ENCODE measurements at places on chromosomes 5 and 9.

GRCh38 chr5:65194871-65195270 is 286.8 kb downstream of the ADAMTS6 start:
- DNase-seq: no peak

- no peak for DNase-seq
Measured at GRCh38 chr9:69460012-69460411, 135.0 kb downstream of the ENTREP1 start.

DNA sequence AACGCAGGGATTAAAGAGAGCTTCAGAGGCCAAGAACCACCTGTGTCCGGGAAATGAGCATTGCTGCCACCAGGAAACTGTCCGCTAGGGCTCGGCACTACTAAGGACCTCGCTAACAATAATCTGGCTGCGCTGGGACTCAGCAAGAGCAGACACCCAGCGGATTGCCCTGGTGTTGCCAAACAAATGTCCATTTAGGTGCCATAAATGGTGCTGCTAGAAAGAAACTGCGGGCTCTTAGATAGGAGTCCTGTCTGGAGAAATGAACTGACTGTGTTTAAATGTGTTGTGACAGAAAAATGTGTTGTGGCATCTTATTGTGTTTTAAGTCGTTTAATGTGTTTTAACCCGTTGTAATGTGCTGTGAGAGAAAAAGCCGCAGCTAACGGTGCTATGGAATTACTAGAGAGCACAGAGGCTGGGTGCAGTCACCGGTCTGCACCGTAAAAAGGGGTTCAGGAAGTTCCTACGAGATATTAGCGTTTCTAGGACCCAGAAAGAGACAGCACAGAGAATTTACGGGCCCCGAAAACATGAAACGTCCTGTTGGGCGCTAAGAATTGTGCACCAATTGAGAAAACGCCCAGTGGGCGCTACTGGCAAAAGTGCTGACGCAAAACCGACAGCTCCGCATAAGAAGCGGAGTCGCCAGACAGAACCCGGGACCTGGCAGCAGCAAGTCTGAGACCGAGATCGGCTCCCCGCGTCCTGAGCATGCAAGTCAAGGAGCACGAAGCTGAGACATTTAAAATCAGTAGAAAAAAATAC is 90.6 kb downstream of the ANXA2R start:
- peak; percentile 13 for DNase-seq

GRCh38 chr5:142175461-142176142 is 67.0 kb downstream of the NDFIP1 start:
- no peak for DNase-seq

DNA sequence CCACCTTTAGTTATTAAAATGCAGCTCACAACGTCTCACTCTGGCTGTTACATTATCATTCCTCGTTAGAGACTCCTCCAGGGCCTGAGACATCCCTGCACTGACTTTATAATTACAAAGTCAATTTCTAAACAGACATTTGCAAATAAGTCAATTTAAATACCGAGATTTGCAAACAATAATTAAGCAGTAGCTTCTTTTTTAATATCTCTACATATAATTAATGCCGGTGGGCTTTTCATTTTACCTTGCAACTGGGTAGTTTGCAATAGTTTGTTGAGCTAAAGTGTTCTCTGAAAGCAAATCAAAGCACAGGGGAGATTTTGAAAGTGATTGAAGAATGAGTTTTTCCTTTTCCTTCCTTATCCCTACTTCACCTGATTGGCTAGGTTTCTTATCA is 154.4 kb downstream of the TLR4 start:
- DNase-seq: no peak

- no peak for DNase-seq
Measured at GRCh38 chr9:134187110-134187531, 22.8 kb upstream of the RNU6ATAC start.

DNA sequence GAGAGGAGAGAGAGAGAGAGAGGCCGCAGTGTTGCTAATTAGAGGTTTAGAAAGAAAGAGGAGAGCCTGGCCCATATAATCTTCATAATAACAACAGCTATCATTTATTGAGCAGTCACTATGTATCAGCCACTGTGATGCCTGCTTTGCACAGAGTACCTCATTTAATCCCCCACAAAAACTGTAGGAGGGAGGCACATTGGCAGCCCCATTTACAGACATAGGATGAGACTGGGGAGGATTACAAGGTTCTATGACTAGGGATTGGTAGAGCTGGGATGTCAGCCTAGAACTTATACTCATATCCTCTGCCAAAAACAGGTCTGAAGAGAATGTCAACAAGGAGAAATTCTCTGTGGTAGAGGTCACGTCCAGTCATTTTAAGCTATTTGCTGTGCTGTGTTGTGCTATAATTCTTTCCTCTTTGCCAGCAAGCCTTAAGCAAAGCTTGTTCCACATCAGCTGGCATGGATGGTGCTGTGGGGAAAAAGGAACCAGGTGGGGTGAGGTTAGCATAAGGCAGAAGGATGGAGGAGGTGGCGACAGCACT is 6.7 kb upstream of the GCNT4 start:
- no peak for DNase-seq

- DNase-seq: no peak
Measured at GRCh38 chr5:94461131-94461530, 157.3 kb downstream of the KIAA0825 start.

GRCh38 chr9:74681906-74682305 is 184.8 kb downstream of the RORB start:
- DNase-seq: no peak

- DNase-seq: no peak
Measured at GRCh38 chr9:36865731-36866635, 168.1 kb downstream of the PAX5 start.

GRCh38 chr9:86741311-86742208 is 205.7 kb downstream of the GAS1 start:
- DNase-seq: no peak

- no peak for DNase-seq
Measured at GRCh38 chr9:68574150-68574549, 33.5 kb upstream of the TMEM252 start.

GRCh38 chr5:97425511-97425910 is 242.5 kb upstream of the RIOK2 start:
- DNase-seq: no peak

DNA sequence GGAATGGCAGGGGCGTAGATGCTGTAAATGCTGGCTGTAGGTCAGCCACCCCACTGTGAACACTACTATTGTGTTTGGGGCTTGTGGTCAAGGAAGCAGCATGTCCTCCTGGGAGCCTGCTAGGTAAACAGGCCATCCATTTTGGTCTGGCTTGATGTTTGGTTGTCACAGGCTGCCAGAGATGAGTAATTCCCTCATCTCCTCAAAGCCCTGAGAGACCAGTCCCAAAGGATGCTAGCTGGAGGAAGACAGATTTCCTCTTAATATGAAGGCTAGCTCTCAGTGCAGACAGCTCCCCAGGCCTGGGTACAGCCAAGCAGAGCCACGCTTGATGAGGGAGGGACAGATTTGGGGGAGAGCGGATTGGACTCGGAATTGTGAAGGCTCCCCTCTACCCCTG is 72.5 kb upstream of the MAP1B start:
- DNase-seq: no peak

GRCh38 chr9:126523611-126524111 is 90.1 kb upstream of the LMX1B start:
- no peak for DNase-seq

DNA sequence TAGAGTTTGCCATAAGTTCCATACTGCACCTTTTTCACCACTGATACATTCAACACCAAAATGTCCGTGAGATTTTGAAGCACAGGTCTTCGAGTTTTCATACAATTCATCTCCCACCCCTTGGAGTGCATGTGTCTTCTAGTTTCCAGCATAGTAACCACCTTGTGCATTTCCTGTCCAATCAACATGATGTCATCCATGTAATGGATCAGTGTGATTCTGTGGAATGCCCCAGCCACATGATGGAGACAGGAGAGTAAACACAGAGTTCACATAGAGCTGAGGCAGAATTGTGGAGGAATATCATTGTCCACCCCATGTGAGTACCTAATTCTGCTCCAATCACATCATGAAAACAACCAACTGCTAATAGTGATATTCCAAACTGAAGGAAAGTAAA is 441.5 kb upstream of the CDH6 start:
- no peak for DNase-seq

DNA sequence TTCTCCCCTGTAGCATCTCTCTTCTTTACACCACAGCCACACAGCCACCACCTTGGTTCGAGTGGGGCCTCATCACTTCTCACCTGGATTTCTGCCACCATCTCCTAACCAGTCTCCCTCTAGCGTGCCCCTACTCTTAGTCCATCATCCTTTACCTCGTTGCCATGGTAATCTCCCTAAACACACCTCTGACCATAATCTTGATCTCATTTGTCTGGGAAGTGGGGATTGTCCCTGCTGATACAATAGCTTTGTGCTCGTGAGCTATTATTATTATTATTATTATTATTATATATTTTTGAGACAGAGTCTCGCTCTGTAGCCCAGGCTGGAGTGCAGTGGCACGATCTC is 76.5 kb upstream of the HSPA9 start:
- DNase-seq: no peak

- peak; percentile 28 for DNase-seq
Measured at GRCh38 chr5:150789943-150790611, 11.5 kb downstream of the SMIM3 start.

DNA sequence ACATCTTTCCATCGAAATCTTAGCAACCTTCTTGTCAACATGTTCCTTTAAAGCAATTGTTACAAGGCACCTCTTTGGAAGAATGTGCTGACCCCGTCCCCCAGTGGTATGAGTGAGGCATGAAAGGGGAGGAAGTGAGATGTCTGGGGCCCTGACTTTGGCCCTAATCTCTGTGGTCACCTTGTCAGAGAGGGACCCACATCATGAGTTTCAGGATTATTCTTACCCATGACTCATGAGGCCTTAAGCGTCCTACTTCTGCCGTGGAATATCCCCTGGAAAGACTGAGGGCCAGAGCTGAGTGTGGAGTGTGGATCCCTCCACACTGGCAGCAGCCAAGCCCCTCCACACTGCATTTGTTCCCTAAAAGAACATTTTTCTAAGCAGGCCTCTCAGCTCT is 81.2 kb downstream of the FSTL4 start:
- DNase-seq: no peak

- no peak for DNase-seq
Measured at GRCh38 chr9:87447547-87448432, 49.9 kb upstream of the DAPK1 start.

- no peak for DNase-seq
Measured at GRCh38 chr9:14523545-14523944, 169.7 kb downstream of the ZDHHC21 start.

DNA sequence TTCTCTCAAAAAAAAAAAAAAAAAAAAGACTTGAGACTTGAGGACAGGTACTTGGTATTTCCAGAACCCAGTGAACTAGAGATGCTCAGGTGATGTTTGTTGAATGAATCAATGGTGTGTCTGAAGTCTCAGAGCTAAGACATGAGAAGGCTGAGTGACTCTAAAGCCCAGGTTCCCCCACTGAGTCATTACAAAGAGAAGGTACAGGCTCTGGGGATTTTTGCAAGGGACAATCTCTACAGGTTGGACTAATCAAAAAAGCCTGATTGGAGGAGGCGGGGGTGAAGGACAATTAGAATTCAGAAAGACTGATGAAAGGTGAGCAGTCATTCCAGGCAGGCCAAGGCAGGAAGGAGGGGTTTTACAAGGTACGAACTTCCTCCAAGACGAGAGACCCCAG is 8.2 kb upstream of the FABP6 start:
- DNase-seq: no peak

DNA sequence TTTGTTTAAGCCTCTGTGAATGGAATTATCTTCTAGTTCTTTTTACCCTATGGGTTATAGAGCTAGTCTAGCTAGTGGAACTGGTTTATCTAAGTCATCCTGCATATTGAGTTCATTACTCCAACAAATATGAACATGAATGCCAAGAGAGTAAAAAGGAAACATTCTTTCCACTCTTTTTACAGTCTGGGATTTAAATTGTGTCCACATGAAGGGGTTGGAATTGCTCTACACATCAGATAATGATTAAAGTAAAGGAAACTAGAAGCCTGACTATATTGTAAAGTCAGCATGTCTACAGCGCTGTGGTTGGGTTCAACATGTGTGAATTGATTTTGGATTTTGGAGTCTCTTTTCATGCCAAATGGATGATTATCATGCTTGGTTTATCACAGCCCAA is 173.1 kb downstream of the CCDC171 start:
- no peak for DNase-seq

- DNase-seq: no peak
Measured at GRCh38 chr5:6480133-6481051, 31.7 kb downstream of the UBE2QL1 start.

GRCh38 chr9:124238546-124239140 is 19.1 kb upstream of the NEK6 start:
- no peak for DNase-seq

DNA sequence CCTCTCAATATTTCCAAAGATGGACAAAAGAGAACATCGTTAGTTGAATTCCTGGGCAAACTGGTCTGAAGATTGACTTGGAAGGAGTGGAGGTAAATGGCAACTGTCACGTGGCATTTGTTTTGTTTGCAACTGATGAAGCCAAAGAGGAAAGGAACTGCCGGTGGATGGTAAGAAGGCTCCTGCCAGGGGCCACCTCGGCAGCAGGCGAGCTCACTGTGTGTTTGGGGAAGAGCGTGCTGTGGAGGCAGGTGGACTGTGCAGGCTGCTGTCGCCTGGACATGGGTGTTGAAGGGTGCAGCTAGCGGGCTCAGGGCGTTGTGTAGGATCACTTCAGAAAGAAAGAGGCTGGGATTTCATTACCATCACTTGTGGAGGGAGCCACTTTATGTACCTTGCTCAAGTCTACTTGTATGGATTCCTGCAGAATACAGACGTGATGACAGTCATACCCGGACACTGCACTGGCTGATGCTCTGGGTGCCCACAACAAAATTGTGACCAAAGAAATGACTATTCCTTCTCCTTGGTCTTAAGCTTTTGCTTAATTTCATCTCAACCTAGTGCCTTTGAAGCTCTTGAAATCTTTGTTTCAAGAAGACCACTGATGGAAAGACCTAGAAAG is 72.7 kb downstream of the MAP1B start:
- no peak for DNase-seq

DNA sequence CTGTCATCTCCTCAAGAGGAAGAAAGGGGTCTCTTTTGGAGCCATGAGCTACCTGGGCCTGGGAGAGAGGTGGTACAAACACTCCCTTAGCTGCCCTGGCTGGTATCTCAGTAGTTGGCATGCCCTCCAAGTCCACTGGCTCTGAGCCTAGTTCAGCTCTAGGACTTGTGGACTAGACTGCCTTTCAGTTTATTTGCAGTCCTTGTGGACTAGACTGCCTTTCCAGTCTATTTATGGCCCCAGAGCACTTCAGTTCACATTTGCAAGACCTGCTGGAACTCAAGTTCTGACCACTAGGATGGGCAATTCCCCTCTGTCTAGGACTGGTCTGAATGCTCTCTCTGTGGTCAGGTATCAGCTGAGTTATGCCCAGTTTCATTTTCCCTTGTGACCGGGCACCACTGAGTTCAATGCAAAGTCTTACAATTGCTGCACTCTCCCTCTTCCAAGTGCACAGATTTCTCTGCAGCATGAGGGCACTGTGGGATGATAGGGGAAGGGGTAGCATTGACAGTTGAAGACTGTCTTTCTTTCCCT is 1019.0 kb downstream of the TAF11L14 start:
- DNase-seq: no peak

DNA sequence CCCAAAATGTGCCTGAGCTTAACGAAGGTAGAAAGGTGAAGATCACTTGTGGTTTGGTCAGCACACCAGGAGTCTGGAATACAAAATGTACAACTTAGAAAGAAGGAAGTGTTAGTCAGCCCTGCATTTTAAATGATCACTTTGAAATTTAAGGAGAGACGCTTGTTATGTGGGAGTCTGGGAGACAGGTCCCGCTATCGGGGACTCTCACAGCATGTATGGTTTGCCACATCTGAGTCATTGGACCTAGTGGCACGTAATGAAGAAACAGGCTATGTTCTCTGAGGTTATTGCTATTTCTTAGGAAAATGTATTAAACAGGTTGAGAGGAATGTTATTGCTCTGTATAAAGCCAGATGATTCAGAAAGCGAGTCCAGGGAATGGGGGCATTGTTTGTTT is 2362.5 kb upstream of the WWC1 start:
- DNase-seq: no peak
